ENCODE measurements at places on chromosomes 12 and 14.

- DNase-seq: peak; percentile 28
Observed at GRCh38 chr14:97107080-97107479, 309.9 kb downstream of the VRK1 start.

GRCh38 chr12:77058740-77059139 lies 6.6 kb downstream of the E2F7 start:
- peak; percentile 51 for DNase-seq

GRCh38 chr14:79325557-79325956 lies 885.7 kb downstream of the DIO2 start:
- DNase-seq: no peak

DNA sequence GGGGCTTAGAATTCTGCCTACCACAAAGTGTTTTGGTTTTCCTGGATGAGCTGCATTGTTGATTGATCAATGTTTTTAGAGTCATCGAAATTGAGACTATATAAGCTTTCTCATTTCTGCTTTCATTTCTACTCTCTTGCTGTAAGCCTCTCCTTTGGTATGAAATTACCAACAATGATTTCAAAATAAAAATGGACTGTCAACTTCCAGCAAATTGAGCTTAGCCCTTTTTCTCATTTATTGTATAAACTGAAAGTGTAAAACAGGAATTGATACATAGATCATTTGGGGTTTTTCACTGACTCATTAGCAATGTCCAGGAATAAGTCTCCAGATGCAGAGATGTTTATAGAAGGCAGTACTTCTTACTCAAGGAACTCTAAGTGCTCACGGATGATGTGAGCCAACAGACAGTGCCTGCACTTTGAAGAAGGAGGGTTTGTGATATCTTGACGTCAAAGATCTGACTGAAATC lies 20.0 kb upstream of the PCNX1 start:
- peak; percentile 79 for DNase-seq

GRCh38 chr12:42660968-42661937 lies 71.7 kb upstream of the PRICKLE1 start:
- DNase-seq: no peak

GRCh38 chr12:93790472-93791152 lies 113.4 kb downstream of the CRADD start:
- DNase-seq: peak; percentile 72

DNA sequence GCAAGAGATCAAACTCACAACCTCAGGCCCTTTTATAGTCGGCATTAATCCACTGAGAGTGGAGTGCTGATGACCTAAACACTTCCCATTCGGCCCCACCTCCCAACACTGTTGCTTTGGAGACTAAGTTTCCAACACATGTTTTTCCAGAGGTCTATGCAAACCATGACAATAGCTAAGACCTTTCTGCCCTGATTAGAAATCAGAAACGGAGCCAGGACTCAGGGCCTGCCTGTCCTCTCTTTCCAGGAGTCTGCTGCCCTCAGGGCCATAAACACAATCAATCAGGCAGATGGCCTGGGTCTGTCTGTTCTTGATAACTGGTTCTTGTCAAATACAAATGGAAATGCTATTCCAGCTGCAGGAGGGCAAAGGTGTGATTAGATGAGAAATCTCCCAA lies 97.2 kb upstream of the PSMC1 start:
- no peak for DNase-seq

DNA sequence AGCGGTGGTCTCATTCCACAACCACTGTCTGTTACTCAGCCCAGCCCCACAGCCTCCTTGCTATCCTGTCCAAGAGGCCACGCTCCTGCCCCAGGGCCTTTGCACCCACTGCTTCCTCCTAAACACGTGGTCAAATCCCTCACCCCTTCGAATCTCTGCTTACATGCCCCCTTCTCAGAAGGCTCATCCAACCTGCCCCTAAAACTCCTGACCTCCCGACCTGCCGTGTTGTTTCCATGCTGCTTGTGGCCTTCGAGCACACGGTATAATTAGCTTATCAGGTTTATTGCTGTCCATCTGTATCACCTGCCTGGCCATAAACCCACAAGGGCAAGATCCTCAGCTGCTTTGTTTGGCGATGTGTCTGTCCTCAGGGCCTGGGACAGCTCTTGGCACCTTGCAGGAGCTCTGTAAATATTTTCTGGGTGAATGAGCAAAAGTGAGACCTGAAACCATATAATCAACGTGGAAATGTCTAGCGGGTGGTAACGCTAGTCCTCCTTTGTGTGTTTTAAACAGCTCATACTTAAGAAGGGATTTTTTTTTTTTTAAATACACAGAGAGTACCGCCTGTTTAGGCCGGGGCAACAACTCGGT lies 36.0 kb downstream of the SCARB1 start:
- no peak for DNase-seq

DNA sequence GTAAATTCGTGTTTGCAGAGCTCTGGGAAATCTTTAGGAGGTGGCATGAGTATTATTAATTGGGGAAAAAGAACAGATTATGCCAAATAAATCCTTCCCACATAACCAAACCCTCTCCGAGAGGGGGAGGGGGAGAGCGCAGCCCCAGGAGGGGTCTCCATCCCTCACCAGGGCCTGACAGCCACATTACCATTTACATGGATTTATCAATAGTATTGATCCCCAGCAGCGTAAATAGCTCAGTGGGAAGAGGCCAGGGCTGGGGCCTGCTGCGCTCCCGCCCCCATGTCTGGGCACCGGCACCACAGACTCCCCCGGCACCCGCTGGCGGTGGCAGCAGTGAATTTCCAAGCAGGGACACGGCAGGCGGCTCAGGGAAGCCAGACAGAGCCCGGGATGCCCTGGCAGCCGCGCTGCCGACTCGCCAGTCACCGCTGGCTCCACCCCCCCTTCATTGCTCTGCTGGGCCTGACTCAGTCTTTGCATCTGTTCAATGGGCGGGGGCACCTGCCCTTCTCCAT lies 2.4 kb downstream of the NCOR2 start:
- DNase-seq: peak; percentile 77

DNA sequence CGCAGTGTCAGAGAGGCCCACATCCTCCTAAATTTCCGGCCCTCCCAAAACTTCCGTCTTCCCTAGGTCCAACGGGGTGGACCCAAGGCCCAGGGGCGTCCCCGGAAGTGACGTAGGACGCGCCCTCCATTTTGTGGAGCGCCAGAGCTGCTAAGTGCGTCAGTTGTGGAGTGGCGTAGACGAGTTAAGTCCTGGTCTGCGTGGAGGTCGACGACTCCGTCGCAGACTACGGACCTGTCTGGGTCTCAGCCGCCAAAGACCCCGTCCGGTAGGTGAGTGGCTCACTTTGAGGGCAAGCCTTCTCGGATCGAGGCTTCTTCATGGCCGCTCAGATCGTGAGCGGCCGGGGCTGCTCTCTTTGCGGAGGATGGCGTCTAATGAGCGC lies at the start of gene SRSF5:
Gene SRSF5, plus strand, starts transcription at position 159 of the 385 bp plus-strand sequence. CDS start 1,015 bp downstream, outside the sequence.
- peak; percentile 98 for DNase-seq

DNA sequence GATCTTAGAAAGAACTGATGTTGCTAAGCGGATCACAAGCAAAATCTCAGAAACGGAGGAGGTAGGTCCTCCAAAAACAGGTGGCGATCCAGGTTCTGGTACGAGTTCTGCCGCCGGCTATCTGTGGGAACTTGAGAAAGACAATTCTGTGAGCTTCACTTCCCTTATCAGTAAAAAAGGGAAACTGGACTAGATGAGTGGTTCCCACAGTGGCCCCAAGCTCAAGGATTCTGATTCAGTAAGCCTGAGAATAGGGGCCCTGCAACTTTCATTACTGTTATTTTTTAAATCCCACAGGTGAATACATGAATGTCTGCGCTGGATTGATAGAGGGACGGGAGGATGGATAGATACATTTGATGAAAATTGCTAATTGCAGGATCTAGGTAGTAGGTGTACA lies 160.2 kb downstream of the PPM1H start:
- no peak for DNase-seq

- DNase-seq: peak; percentile 14
Observed at GRCh38 chr14:106417224-106418049, 891.1 kb downstream of the TMEM121 start.

GRCh38 chr14:22764382-22764781 lies 2.1 kb upstream of the OXA1L start:
- DNase-seq: no peak

- DNase-seq: peak; percentile 39
Observed at GRCh38 chr12:22981711-22982110, 356.7 kb downstream of the ETNK1 start.

DNA sequence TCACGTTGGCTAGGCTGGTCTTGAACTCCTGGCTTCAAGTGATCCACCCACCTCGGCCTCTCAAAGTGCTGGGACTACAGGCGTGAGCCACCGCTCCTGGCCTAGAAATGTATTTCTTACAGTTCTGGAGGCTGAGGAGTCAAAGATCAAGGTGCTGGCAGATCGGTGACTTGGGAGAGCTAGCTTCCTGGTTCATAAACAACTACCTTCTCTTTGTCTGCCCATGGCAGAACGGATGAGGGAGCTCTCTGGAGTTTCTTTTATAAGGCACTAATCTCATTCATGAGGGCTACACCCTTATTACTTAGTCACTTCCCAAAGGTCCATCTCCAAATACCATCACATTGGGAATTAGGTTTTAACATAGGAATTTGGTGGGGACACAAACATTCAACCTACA lies 38.9 kb downstream of the SLC17A8 start:
- DNase-seq: no peak

DNA sequence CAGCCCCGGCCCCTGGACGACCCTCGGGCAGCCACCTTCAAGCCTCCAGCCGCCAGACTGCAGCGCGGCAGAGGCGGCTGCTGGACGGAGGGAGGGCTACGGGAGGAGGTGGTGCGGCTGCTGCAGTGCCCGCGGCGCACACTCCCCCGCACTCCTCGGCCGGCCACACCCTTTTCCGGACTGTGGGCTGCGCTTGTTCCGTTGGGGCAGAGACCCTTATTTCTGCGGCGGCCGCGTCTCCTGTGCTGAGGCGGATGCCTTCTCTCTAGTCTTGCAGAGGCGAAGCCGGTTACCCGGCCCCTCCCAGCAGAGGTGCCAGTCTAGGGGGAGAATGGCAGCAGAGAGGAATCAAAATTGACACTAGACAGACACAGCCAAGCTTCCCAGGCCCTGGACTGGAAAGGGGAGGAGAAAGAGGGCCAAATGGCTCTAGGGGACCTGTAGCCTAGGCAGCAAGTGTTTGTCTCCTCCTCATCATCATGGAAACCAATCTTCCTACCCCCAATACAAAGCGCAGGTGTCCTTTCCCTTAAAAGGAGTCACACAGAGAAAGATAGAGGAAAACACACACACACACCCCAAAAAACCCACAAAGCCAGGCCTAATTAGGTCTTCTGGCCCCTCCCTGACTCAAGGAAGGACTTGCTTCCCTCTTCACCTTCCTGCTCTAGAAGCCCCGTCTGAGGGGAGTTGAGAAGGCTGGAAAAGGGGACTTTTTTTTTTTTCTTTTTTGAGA lies 1.3 kb downstream of the ESYT1 start:
- peak; percentile 79 for DNase-seq

DNA sequence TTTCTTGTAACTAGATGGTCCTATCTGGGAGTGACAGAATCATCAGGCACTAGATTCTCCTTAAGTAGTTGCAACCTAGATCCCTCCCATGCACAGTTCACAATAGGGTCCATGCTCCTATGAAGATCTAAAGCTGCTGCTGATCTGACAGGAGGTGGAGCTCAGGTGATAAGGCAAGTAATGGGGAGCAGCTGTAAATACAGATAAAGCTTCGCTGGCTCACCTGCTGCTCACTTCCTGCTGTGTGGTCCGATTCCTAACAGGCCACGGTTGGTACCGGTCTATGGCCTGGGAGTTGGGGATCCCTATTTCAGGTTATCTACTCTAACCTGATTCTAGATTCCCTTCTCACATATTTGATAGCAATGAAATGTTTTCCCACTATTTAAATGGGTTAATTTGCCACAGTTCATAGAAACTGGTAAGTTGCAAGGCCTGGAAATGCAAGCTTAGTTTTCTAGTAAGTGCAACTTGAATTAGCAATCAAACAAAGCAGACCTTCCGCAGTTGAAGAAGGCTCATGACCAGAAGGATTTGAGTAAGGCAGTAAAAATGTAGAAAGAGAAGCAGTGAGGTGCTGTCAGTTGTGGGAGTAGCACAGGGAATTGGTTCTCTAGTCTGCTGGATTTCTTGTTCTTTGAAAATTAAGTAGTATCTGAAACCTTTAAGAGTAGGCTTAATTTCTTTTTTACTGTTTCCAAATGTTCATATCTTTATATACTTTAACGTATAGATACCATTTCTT lies 332.3 kb downstream of the EGLN3 start:
- DNase-seq: no peak

DNA sequence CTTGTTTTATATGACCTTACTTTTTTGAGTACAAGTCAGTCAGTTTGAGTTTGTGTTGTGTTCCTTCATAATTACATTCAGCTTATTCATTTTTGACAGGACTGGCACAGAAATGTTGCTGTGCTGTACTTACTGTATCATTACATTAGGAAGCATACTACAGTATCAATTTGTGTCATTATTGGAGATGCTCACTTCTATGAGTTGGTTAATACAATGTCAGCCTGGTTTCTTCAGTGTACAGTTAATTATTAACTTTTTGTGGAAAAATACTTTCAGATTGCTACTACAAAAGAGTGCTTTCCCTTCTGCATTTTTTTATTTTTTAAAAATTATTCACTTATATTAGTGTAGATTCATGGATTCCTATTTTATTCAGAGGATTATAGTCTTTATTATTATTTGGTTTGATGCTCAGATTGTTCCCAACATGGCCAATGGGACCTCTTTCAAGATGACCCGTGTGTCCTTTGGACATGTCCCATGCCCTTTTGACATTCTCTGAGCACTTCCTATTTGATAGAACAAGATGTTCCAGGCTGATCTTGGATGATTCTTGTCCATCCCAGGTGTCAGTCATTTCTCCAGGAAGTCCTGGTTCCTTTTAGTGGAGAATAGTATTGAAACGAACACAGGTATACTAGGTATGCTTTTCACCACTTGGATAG lies 66.6 kb downstream of the MON2 start:
- DNase-seq: no peak

DNA sequence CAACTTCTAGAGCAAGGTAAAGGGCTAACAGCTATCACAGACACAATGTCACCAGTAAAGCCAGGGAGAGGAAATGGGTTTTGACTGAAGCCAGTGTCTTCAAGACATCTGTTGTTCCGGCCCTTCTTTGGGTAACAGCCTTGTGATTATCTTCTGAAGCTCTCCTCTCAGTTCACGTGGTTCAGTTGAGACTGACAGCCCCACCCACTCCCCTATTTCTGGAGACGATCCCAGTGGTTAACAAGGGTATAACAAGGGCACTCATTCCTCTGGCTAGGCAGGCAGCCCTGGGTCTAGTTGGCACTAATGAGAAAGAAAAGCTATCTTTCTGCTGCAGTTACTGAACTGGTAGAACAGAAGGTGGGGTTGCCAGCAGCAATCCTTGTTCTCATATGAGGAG lies 6.9 kb downstream of the GNPTAB start:
- DNase-seq: peak; percentile 22

DNA sequence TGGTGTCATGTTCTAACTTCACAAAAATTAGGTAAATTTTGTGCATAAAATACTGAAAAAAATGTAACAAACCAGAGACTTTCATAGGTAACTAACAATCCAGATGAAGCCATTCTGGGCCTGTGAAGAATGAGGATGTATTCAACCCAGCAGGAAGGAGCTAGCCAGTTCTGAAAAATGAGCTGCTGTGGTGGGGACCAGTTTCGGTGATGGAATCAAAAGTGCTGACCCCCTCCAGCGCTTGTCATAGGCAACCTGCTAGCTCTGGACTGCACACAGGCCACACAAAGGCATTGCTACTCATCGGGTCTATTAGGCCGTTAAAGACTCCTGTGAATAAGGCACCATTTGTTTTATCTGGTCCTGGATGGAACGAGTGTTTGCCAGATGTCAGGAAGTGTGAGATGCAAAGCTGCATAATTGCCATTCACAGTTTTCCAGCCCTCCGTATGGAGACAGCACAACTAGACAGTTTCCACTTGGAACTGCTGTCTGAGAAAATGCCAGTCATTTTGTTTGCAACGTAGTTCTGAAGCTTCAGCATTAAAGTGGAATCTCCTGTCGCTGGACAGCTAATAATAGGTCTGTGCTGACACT lies 3.3 kb upstream of the RIMBP2 start:
- DNase-seq: no peak
